ENCODE measurements at places on chromosomes 16 and 17. TPM values are rescaled to one million over a fixed set of nuclear protein-coding genes. Genes with fewer than 3 reads are reported as not detected.
A peak's percentile ranks its signal among the peaks of the same experiment; 100 is the strongest.

FOXF1 gene
- polyA plus RNA-seq: not detected

PLXDC1 gene
- 8.8 TPM for polyA plus RNA-seq

DNA sequence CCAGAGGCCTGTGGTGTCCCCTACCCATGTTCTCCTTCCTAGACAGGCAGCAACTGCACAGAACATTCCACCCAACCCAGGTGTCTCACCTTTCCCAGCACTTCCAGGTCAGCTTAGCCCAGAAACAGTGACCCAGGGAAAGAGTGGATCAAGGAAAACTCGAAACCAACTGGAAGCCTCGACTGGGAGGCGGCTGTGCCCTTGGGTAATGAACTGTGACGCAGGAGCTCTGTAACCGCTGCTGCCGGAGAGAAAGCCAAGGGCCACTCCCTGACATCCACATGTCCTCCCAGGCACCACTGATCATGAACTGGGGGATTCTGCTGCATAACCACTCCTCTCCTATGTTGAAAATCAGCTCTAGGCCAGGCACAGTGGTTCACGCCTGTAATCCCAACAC lies 34.4 kb downstream of the WDR59 start:
- peak; percentile 7 for DNase-seq

SYNGR3 gene
- polyA plus RNA-seq: 1.8 TPM

DNA sequence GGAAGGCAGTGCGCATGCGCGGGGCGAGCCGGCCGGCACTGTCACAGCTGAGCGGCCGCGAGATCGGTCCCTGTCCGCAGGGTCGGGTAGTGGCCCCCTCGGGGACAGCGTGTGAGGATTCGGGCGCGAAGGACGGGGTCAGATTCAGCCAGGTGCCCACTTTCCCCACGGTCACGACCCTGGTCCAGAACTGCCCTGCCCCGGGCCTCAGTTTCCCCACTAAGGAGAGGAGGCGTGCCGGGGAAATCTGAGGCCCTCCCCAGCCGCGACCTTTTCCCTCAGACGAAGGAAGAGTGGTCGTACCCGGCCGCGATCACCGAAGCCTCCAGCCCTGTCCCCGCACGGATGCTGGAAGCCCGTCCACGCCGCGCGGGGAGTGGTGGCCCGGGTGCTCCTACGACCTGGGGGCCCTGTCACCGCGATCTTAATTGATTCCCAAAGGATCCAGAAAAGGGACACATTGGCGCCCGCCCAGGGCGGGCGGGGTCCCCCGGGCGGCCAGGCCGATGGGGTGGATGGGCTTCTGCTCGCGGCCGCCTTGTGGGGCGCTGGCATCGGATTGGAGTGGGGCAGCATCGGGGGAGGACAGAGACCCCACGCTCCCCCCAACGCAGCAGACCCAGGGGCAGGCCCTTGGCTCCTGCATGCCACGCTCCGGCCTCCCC lies 57.7 kb downstream of the SRL start:
- no peak for DNase-seq

Measured in left renal cortex interstitium (tissue), 4 donors.